ENCODE measurements at places on chromosomes 2 and 18.
A peak's percentile ranks its signal among the peaks of the same experiment; 100 is the strongest.

DNA sequence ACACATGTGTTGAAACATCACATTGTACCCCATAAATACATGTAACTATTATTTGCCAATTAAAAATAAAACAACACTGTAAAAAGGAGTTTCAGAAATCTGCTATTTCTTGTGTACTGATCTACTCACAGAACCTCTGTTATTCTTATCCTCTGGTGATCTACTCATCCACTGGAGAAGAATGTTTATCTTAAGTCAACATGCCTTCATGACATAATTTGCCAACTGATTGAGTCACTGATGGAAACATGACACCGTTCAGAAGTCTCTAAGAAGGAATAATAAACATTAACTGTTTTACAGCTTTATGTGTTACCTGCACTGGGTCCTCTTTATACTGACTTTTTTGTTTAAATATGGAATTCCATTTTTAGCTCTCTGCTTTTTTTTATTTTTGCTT lies 555.2 kb downstream of the DCDC2C start:
- no peak for DNase-seq

DNA sequence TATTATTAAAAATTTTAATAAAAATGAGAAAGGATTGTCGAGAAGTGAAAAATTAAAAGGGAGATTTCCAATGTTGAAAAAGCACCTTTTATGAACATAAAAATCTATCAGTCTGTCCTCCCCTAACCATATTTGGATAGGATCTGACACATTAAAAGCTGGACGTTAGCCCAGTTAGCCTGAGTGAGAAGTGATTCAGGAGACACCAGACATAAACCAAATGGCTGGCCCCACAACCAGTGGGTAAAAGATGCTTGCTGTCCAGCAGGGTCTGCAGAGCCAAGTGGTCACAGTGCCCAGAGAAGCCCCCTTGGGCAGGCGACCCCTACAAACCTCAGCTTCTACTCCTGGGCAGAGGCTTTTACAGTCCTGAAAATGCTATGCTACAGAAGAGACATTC lies 253.8 kb upstream of the LYPD1 start:
- no peak for DNase-seq

GRCh38 chr2:2561346-2562095 lies 230.4 kb upstream of the MYT1L start:
- no peak for DNase-seq

GRCh38 chr2:8682719-8683667 lies 1.1 kb downstream of the ID2 start:
- DNase-seq = peak; percentile 59

GRCh38 chr2:159807183-159808031 lies 9.4 kb upstream of the CD302 start:
- peak; percentile 31 for DNase-seq

- DNase-seq = no peak
Measured at GRCh38 chr2:140454717-140455116, 1674.5 kb upstream of the NXPH2 start.

GRCh38 chr2:236054125-236054524 lies 114.1 kb downstream of the GBX2 start:
- DNase-seq = no peak

GRCh38 chr2:239461291-239462190 lies 60.7 kb upstream of the HDAC4 start:
- no peak for DNase-seq

DNA sequence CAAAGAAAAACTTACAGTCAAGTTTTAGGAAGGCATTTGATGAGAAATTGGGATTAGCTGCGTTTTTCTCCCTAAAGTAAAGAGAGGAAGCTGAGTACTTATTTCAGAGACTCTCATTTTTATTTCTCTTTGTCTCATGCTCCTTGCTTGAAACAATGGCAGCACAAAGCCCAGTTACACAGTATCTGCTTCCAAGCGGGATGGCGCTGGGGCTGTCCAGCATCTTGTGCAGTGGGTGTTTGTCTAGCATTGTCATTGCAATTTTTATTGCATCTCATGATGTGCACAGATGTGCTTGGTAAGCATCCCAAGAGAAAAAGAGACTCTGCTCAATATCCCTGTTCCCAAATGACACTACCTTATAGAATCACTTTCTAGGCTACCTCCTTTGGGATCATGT lies 102.8 kb upstream of the ZNF521 start:
- no peak for DNase-seq

- no peak for DNase-seq
Measured at GRCh38 chr2:50102383-50102782, 929.5 kb downstream of the NRXN1 start.

GRCh38 chr2:98280376-98281102 lies 65.7 kb upstream of the CNGA3 start:
- no peak for DNase-seq

DNA sequence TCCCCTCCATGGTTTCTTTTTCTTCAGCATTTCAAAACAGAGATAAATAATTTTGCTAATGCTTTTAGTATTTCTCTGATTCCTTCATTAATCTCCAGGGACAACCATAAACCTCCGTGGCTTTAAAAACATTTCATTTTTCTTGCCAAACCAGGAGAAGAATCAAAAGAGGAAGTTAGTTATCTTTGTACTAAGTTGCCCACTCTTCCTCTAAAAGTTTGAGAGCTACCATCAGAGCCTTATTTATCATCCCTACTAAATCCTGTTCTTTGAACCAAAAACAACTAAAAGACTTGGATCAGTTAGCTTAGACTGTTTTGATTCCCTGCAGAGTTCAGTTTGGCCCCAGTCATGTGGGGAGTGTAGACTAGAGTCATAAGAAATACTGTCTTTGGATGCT lies 208.4 kb downstream of the SETBP1 start:
- peak; percentile 31 for DNase-seq

DNA sequence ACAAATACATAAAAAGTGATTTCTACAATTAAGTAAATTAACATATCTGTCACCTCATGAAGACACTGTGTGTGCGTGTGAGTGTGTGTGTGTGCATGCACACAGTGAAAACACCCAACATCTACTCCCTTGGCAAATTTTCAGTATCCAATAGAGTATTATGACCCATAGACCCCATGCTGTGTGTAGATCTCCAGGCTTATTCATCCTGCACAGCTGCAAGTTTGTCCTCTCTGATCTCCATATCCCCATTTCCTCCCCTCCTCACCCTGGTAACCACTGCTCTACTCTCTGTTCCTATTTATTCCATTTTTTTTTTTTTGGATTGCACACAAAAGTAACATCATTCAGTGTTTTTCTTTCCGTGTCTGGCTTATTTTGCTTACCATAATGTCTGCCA lies 391.0 kb downstream of the SOX11 start:
- no peak for DNase-seq

All from B cell (primary cell).